Hindlimb muscle (tissue), 1 donor: ENCODE measurements at places on chromosomes 3 and 15.

GRCh38 chr3:69004138-69004537 lies 9.3 kb downstream of the EOGT start:
- no peak for DNase-seq

- no peak for DNase-seq
Measured at GRCh38 chr15:58103482-58103881, 34.7 kb upstream of the AQP9 start.

DNA sequence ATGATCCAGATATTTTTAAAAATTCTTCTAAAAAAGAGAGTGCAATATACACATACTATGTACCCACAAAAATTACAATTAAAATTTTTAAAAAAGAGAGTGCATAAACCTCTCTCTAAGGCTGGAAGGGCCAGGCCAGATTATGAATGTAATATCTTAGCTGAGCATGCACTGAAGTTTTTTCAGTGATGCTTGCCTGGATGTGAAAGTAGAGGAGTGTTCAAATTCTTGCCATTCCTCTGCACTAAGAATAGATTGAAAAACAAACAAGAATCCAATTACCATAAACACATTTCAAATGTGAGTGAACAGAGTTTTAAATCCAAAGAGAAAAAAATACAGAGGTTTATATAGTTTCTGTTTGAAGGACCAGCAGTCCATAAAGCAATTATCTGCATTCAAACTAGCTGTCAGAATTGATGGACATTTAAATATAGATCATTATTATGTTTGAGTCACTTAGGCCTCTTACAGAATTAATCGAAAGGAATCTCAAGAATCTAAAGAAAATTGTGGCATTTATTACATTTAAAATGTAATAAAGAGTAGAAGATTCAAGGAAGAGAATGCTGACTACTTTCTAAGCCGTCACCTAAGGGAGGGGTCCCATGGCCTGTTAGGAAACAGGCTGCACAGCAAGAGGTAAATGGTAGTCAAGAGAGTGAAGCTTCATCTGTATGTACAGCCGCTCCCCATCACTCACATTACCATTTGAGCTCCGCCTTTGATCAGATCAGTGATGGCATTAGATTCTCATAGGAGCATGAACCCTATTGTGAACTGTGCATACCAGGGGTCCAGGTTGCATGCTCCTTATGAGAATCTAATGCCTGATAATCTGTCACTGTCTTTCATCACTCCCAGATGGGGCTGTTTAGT lies 159.3 kb upstream of the MDFIC2 start:
- DNase-seq, result no peak

DNA sequence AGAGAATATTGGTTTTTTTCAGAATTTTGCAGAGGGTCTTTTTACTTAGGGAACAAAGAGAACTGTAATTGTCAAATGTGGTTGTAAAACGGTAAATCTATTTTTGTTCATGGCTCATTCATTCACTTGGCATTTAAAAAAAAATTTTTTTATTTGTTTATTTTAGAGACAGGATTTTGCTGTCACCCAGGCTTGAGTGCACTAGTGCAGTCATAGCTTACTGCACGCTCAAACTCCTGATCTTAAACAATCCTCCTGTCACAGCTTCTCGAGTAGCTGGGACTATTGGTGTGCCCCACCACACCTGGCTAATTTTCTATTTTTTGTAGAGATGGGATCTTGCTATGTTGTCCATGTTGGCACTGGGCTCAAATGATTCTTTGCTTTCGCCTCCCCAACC lies 301.8 kb downstream of the LPP start:
- no peak for DNase-seq

GRCh38 chr3:89617706-89618105 lies 510.3 kb downstream of the EPHA3 start:
- DNase-seq, result no peak

DNA sequence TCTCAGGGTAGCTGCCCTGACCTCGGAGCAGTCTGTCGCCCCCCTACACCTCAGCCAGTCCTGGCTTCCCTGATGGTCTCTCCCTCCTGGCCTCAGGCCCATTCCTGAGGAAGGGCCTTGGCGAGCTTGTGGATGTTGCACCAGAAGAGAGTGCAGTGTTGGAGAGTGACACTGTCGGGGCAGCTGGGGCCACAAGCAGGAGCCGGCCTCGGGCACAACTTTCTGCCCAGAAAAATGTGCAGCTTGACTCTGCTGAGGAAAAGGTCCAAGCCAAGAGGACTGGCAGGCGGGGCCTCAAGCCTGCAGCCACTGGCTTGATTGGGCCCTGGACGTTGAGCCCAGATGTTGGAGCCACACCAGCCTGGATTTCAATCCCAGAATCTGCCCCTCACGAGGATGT lies 12.8 kb downstream of the HEMK1 start:
- no peak for DNase-seq

- DNase-seq, result no peak
Measured at GRCh38 chr3:171228240-171228639, 201.7 kb upstream of the SLC2A2 start.

DNA sequence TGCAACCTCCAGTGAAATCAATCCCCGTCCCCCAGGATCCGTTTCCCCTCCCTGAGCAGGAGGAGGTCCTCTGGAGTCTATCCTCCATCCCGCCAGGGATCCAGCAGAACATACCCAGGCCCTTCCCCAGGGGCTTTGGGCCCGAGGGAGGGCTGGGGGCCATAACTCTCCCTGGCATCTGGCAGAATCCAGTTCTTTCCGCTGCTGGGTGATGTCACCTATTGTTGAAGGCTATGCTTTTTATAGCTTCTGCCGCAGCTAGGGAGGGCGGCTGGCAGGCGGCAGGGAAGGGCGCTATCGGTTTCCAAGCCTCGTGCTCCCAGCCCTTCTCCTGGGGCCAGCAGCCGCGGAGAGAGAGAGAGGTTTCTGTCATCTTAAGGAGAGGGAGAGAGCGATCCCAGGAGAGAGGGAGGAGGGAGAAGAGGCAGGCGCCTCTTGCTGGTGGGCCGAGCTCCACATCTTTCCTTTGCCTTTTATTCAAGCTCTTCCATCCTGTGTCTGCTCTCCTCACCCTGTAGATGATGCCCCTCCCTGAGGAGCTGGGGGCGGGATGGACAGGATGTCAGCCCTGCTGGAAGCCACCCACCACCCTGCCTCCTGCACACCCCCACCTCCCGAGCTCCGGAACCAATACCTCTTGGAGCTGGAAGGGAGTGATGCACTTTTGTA lies 120.1 kb downstream of the ANP32A start:
- DNase-seq, result peak; percentile 63

DNA sequence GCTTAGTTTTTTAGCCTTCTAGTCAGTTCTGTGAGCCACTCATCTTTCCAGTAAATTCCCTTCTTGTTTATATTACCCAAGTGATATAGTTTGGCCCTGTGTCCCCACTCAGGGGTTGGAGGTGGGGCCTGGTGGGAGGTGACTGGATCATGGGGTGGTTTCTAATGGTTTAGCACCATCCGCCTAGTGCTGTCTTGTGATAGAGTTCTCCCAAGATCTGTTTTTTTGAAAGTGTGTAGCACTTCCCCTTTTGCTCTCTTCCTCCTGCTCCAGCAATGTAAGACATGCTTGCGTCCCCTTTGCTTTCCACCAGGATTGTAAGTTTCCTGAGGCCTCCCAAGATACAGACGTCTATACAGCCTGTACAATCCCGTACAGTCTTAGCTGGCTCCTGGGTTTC lies 53.7 kb upstream of the INO80 start:
- no peak for DNase-seq

- no peak for DNase-seq
Measured at GRCh38 chr3:12957339-12957738, 115.9 kb downstream of the IQSEC1 start.

DNA sequence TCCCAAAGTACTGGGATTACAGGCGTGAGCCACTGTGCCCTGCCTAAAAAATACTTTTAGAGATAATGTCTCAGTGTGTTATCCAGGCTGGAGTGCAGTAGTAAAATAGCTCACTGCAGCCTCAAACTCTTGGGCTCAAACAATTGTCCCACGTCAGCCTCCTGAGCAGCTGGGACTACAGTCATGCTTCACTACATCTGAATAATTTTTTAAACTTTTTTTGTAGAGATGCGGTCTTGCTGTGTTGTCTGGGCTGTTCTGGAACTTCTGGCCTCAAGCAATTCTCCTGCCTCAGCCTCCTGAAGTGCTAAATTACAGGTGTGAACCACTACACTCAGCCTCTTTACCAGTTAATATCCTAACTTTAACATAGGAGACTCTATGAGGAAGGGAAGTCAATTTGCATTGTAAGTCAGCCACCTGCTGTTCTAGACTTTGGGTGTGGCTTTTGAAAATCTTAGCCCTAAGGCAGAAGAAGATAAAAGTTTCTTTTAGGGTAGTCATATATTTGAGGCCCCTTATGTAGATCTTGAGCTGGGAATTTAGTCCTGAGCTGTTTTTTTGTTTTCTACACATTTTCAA lies 78.2 kb upstream of the RASGRP1 start:
- DNase-seq, result no peak

DNA sequence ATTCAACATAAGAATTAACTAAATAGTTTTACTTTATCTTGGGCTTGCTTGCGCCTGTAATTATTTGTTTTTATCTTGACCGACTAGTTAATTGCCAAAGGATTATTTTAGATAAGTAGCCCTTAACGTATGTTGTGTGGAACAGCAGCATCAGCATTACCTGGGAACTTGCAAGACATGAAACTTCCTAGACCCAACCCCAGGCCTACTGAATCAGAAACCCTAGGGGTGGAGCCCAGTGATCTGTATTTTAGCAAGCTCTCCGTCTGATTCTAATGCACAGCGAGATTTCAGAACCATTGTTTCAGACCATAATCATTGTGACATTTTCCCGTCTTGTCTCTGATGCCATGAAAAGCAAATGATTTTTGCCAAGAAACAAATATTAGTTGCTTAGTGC lies 31.1 kb downstream of the FILIP1L start:
- no peak for DNase-seq

DNA sequence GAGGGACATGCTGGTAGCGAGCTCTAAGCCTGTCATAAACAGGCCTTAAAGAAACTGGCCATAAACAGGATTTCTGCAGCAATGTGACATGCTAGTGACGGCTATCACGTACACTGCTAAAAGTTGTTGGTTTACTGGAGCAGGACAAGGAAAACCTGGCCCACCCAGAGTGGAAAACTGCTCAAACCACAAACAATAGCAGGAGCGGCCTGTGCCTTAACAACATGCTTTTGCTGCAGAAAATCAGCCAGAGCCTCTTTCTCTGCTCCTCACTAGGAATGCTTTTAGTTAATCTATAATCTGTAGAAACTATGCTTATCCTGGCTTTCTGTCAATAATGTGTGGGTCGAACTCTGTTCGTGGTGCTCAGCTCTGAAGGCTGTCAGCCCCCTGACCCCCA lies 202.9 kb upstream of the UBE3A start:
- DNase-seq, result no peak

DNA sequence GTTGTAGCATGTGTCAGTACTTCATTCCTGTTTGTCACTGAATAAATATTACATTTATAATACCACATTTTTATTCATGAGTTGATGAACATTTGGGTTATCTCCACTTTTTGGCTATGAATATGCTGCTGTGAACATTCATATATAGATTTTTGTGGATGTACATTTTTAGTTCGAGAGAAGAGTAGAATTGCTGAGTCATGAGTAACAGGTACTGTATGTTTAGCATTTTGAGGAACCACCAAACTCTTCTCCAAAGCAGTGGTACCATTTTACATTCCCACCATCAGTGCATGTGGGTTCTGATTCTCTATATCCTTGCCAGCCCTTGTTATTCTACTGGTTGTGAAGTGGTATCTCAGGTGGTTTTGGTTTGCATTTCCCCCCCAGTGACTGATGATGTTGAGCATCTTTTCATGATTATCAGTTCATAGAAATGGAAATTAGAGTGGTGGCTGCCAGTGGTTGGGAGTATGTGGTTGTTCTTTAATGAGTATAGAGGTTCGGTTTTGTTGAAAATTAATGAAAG lies 59.6 kb downstream of the CCDC66 start:
- no peak for DNase-seq

GRCh38 chr15:37616215-37616614 lies 318.2 kb upstream of the TMCO5A start:
- no peak for DNase-seq

DNA sequence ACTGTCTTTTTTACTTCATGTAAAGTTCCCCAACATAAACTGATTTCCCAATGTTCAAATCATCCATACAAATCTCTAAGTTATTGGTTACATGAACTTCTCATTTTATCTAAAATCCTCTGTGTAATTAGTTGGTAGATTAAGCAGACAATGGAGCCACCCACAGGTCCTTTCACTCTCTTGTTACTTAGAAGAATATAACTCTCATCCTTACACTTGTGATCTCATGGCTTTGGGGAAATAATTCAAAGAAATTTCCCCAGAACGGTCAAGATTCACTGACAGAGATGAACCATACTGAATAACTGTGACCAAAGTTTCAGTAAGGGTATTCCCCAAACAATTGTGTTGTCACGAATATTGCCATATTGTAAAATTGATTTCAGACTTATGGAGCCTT lies 1102.6 kb upstream of the EPHA6 start:
- DNase-seq, result no peak

DNA sequence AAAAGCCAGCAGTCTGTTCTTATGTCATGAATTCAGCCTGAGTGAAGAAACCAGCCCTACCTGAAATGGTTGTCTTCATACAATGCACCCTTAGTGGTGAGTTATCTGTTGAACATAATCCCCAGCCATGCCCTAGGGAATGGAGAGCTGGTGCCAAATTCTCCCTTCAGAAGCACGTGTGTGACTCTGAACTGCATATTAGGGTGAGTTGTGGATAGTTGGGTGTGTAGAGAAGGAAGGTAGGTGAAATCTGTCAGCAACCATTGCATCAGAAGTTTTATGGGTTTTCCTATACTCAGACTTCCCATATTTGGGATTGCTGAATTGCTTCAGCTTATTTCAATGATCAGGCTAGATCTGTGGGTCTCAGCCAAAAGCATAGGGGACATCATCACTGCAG lies 46.5 kb upstream of the TP63 start:
- DNase-seq, result no peak

DNA sequence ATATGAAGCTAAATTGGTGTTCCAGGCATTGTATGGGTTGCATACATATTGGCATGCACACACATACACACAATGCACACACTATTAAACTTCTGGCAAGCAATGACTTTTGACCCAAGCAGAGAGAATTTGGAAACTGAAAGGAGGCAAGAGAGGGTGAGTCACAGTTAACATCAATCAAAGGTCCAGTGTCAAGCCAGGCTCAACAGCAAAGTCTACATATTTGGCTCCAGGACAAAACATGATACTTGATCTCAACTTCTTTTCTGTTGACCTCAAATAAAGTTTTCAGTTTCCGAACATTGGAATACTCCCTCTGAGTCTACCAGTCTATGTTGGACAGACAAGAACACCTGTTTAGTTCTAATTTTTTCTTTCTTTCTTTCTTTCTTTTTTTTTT lies 28.3 kb downstream of the IL12A start:
- no peak for DNase-seq

DNA sequence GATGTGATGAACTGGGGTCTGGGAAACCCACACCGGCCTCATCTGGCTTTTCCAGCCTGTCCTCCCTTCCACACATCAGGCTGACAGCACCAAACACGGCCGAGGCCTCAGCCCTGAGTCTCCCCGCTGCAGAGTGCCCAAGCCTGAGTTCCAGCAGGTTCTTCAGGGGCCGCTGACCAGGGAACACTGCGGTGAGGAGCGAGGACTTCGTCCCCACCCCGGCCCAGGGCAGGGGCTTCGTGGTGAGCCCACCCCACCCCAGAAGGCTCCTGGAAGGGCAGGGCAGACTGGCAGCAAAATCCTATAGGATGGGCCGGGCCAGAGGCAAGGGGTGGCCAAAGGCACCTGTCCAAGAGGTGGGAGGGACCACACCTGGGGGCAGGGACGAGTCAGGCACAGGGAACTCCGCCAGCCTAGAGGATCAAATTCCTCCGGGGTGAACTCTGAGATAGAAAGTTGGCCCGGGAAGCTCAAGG lies at the start of gene SLC51A:
SLC51A (plus strand) TSS at position 446 of the 476 bp plus-strand sequence. CDS start 179 bp downstream, outside the sequence.
- DNase-seq, result no peak

GRCh38 chr15:33440900-33441299 lies 130.1 kb downstream of the RYR3 start:
- DNase-seq, result no peak
